Activated naive CD8-positive, alpha-beta T cell treated with anti-CD3 and anti-CD28 coated beads, Interleukin-2, amount 50 U/mL, for 24 hours (primary cell): ENCODE measurements at places on chromosomes 6 and 20.

GRCh38 chr6:97626671-97627441 lies 343.8 kb upstream of the MMS22L start:
- H3K27me3 ChIP-seq: no peaks in the 10 kb centered on the region
- no peaks in the 10 kb centered on the region for H3K4me1 ChIP-seq
- no peak overlapping the region for H3K4me3 ChIP-seq
- no peaks in the 10 kb centered on the region for H3K36me3 ChIP-seq
- no peak for DNase-seq
- H3K27ac ChIP-seq: no peak overlapping the region

GRCh38 chr6:168232989-168233874 lies 86.3 kb downstream of the DACT2 start:
- no peak overlapping the region for H3K27ac ChIP-seq
- H3K36me3 ChIP-seq: no peaks in the 10 kb centered on the region
- no peak for DNase-seq
- H3K27me3 ChIP-seq: peaks cover 6% of the 10 kb centered on the region
- no peaks in the 10 kb centered on the region for H3K4me1 ChIP-seq
- no peak overlapping the region for H3K4me3 ChIP-seq

DNA sequence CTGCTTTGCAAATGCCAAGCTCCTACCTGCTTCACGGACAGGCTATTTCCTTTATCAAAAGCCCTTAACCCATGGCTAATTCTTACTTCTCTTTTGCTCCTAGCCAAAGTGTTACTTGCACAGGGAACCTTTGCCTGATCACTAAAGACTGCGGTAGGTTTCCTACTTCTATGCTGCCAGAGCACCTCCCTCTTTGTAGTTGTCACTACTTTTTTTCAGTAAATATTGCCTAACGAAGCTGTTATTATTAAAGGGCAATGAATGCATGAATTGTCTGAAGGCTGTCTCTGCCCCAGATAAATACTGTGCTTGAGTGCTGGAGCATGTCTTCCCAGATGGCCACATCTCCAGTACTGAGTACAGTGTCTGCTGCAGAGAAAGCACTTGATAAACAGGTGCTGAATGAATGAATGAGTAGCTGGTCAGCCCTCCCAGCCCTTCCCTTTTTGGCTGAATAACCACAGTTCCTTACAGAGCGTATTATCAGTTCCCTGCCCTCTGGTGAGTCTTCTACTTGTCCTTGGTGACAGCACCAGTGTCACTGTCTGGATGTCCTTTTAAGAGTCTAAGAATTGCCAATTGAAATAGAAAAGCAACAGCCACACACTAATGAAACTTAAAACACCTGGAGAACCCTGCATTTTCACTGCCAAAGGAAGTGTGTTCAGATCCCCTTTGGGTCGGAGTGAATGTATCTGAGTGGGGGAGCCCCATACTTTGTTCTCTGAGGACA lies 73.6 kb upstream of the TRAF3IP2 start:
- DNase-seq: no peak
- H3K4me3 ChIP-seq: no peak overlapping the region
- H3K4me1 ChIP-seq: peaks cover 38% of the 10 kb centered on the region
- no peaks in the 10 kb centered on the region for H3K27me3 ChIP-seq
- H3K36me3 ChIP-seq: peaks cover 76% of the 10 kb centered on the region

- peaks cover 22% of the 10 kb centered on the region for H3K36me3 ChIP-seq
- peaks cover 36% of the 10 kb centered on the region for H3K4me1 ChIP-seq
- peak overlapping the region; percentile 96 for H3K4me3 ChIP-seq
- no peaks in the 10 kb centered on the region for H3K27me3 ChIP-seq
- DNase-seq: peak; percentile 62
- peak overlapping the region; percentile 99 for H3K27ac ChIP-seq
Observed at GRCh38 chr6:43628393-43629103, 516 bp downstream of the GTPBP2 start.

DNA sequence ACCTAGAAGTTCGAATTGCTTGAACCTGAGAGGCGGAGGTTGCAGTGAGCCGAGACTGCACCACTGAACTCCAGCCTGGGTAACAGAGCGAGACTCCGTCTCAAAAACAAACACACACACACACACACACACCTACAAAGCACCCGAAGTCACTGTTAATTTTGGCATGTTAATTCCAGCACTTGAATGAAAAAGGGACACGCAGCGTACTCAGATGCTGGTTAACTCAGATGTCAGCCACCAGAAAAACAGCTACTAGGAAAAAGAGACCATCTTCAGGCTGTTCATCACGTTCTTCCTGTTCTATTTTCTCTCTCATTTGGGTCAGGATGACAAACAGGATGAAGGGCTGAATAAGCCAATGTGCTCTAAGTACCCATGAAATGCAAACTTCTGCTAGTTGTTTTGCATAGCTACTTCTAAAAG lies 46.9 kb downstream of the BLOC1S5 start:
- peaks cover 18% of the 10 kb centered on the region for H3K36me3 ChIP-seq
- H3K27me3 ChIP-seq: no peaks in the 10 kb centered on the region
- DNase-seq: no peak
- H3K27ac ChIP-seq: no peak overlapping the region

DNA sequence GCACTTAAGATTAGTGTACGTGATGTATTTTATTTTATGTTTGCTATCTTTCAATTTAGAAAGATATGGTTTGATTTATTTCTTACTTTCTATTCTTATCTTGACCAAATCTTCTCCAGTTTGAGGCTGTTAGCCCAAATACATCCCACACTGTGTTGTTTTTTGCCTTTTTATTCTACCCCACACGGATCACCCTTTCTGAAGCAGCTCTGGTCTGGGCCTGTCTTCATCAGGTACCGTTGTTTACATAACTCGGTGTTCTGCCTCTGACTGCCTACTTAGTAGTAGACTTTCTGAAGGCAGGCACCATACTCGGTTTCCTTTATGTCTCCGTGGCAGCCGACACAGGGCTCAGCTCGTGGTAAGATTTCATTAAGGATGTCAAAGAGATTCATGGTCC lies 95.0 kb downstream of the PHACTR1 start:
- no peak for DNase-seq
- no peak overlapping the region for H3K4me3 ChIP-seq
- no peaks in the 10 kb centered on the region for H3K4me1 ChIP-seq
- peaks cover 6% of the 10 kb centered on the region for H3K27me3 ChIP-seq

- no peaks in the 10 kb centered on the region for H3K36me3 ChIP-seq
- peaks cover 2% of the 10 kb centered on the region for H3K27me3 ChIP-seq
- DNase-seq: no peak
- no peak overlapping the region for H3K27ac ChIP-seq
Observed at GRCh38 chr6:150846641-150847040, 18.9 kb upstream of the MTHFD1L start.
